Posterior cingulate gyrus (tissue), 11 donors: ENCODE measurements at places on chromosomes 4 and X.

DNA sequence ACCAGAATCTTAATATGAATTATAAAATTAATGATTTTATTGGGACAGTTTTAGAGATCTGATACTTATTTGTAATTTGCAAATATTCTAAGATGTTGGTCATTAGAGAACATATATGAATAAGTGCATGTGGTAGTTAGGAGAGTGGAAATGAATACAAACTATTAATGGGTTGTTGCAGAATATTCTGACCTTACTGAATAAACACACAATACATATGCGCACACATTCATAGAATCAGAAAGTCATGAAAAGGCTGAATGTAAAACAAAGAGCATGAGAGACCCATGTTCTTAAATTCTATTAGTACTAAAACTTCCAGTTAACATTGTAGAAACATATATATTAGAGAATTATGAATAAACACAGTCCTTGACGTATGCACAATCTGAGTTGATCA, 301.7 kb upstream of the TRAM1L1 start:
- no peak for DNase-seq

DNA sequence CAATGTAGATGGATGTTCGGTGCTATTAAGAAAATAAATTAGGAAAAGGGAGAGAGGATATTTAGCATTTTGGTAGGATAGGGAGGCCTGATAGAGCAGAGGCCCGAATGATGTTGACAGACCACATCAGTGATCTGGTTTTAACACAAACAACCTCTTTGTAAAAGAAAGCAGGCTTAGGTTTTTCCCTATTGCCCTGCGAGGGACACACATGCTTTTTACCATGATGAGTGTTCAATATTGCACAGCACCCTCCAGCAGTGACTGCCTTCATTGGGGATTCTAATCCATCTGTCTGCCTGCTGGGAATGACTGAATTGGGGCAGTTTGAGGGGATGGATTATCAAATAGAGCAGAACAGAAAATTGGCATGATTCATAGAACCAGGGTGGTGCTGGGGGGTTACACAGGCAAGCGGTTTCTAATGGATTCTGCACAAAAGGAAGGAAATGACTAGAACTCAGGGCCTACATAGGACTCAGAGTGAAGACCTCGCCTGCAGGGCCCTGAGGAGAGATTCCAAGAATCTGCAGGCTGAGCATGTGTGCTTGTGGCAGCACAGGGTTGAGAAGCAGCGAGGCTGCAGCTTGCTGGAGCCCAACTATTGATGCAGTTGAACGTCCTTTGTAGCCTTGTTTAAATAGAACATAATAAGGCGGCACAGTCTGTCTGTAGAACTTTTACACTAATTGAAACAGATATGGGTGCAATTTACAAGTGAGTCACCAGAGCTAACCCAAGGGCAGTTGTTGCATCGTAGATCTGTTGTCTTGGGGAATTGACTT, 58.0 kb downstream of the RHOH start:
- no peak for DNase-seq

DNA sequence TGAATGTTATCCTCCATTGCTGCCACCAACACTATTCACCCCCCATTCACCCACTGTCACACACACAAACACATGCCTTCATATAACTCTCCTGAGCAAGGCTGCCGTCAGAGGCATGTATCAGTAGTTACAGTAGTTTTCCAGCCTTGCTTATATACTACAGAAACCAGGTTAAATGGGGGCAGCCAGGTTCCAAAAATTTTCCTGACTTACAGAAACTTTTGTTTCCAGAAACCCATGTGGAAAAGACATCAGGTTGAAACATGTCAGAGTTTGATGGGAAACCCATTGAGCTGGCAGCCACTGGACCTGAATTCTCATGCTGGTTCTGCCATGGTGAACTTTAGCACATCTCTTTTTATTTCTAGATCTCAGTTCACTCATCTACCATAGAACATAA, 64.0 kb downstream of the COX18 start:
- no peak for DNase-seq

GRCh38 chr4:117533501-117533900, 448.1 kb upstream of the TRAM1L1 start:
- no peak for DNase-seq

DNA sequence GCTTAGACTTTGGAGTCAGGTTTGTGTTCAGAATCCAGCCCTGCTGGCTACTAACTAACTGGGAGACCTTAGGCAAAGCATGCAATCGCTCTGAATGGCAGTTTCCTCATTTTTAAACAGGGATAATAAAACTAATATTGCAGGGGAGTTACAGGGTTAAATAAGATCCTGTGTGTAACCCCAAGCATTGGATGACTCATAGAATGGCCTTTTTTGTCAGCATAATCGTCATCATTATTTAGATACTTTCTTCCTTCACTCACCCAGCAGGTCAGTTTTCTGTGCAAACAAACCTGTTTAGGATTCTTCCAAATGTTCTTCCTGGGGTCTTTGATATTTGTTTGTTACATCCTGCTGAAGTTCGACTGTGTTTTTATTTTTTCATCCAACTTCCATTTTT, 208.2 kb downstream of the EVC2 start:
- DNase-seq, result no peak

DNA sequence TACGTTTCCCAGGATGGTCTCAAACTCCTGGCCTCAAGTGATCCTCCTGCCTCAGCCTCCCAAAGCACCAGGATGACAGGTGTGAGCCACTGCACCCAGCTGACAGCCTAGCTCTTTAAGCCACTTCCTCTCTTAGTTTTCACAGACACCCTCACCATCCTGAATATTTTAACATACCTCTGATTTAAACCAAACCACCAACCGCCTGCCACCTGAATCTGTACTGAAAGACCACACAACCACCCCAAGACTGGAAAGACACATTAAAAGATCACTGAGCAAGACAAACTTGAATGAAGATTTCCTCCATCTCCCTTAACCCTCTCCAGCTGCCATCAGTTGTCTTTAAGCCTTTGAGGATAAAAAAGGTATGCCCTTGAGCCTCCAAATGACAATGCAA, 110.6 kb downstream of the SH3KBP1 start:
- no peak for DNase-seq

DNA sequence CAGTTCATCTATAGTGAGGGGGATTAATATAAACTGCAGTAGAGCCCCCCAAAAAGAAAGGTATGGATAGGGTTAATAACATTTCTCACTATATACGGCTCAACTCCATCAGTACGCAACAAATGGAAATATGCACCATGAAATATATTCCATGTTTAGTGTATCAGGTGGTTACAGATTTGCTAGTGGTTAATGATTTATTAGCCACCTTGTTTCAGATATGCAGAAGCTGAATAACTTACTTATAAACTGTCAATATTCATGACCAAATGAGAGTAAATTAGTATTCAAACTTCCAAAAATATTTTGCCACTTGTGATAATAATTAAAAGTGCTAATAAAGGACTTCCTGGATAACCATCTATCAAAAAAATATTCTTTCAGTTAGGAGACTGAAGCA, 14.8 kb downstream of the AMTN start:
- DNase-seq, result no peak

DNA sequence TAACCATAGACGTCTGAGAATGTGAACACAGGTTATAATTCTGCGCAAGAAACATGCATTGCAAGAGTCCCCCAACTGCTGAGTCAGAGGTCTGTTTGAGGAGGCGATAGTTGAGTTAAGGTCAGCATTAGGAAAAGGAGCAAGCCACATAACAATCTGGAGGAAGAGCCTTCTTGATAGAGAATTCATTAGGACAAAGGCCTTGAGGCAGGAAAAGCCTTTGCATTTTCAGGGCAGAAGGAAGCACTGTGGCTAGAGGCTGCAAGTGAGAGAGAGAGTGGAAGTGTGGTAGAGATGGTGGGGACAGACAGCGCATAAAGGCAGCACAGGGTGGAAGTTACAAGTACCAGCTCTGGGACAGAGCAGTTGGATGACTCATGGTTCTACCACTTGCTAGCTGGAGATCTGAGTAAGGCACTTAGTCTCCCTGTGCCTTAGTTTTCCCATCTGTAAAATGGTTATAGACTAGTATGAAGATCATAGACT, 125.8 kb upstream of the LNX1 start:
- DNase-seq, result no peak

- no peak for DNase-seq
Measured at GRCh38 chr4:168573870-168574269, 77.0 kb downstream of the PALLD start.

- DNase-seq, result no peak
Measured at GRCh38 chr4:21802406-21802805, 146.2 kb downstream of the KCNIP4 start.

DNA sequence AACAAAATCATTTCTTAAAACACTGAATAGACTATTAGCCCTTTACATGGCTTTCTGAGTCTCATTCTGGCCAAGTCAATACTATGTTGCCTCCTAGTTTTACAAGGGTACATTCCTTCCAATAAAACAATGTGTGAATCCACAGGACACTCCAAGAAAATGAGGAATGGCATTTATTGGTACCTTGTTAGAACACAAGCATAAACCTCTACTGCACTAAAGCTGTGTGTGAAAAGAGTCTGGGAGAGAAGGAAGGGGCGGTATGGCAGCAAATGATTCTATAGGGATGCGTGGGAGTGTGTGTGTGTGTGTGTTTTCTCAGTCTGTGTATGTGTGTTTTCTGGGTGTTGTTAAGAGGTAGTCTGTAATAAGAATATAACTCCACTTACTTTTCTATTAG, 48.9 kb downstream of the CXCL1 start:
- no peak for DNase-seq

DNA sequence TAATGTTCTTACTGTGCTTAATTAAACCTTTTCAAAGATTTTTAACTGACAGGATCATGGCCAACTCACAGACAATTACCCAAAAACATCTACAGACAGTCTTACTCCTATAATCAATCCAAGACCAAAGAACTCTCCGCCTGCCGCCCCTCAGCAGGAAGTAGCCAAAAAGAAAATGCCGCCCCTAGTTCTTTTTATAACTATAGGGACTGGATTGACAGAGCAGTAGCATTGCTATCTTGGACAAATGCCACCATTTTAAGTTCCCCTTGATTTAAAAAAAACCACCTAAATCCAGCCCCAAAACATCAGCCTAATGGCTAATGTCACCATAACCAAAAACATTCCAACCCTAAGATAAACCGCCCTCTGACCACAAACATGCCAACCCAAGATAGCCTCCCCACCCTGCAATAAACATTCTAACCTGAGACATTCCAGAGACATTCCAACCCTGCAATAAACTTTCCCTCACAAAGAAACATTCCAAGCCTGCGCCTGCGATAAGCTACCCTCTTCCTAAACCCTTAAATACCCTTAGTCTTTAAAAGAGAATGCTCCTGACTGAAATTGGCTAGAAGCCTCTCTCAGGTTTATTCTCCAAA, 77.0 kb downstream of the COQ2 start:
- DNase-seq, result no peak

DNA sequence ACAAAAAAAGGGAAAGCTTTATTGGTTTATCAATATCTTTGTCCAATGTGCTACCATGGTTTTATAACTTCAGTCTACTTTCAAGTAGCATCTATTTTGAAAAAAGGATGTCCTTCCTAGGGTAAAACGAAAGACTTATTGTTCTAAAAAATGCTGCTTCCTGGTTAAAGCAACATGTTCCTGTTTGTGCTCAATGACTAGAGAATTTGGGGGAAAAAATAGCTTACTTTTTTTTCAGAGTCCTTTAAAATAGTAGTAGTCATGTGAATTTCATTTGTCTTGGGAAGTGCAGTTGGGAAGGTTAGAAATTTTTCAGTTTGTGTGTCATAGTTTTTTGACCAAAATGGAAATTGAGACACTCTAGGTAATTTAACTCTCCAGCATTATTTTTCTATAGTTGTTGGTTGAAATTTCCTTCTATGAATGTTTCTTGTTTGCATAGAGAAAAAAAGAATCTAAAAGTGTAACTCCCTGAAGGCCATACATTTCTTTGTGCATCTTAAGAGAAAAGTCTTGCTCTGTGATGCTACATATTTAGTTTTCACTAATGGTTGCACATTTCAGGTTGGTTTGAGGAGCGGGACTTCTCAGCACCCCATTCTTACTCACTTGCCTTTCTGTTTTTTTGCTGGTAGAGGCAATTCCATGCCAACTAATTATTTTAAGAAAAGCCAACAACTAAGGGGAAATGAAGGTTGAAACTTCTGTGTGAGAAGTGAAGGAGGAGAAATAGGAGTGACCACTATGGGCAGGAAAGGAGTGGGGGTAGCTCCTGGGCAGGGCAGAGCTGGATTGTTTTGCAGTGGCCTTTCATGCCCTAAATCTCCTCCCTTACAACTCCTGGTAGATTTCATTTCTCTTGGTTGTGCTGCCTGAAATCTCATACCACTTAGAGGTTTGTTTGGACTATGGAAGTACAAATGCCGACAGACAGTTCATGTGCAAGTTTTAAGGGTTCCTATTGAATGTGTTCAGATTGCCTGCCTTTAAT, 76.4 kb downstream of the RAPGEF2 start:
- DNase-seq, result no peak

GRCh38 chrX:2414384-2414783, 86.4 kb downstream of the DHRSX start:
- no peak for DNase-seq

DNA sequence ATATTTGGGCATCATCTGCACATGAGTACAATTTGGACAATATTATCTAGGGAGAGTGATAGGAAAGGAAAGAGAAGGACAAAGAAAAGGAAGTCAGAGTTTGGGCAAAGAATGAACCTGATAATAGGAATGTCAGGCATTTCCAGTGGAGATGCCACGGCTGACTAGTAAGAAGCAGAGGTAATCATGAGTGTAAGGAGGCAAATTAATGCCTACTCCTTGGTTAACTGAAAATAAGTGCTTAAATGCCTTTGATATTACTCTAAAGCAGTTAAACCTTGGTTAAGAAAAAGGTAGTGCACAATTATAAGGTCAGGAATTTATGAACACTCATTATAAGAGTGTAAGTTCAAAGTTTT, 99.2 kb upstream of the DDIT4L start:
- DNase-seq, result no peak

DNA sequence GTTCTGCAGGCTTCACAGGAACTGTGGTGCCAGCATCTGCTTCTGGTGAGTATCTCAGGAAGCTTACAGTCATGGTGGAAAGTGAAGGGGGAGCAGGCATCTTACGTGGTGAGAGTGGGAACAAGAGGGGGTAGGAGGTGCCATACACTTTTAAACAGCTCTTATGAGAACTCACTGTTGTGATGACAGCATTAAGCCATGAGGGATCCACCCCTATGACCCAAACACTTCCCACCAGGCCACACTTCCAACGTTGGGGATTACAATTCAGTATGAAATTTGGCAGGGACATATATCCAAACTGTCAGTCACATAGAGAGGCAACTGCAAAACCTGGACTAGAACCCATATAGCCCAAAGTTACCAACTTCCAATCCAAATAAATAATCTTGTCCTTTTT, 43.1 kb upstream of the ZCCHC12 start:
- no peak for DNase-seq

- DNase-seq, result no peak
Measured at GRCh38 chrX:38796946-38797345, 4.3 kb upstream of the MID1IP1 start.

DNA sequence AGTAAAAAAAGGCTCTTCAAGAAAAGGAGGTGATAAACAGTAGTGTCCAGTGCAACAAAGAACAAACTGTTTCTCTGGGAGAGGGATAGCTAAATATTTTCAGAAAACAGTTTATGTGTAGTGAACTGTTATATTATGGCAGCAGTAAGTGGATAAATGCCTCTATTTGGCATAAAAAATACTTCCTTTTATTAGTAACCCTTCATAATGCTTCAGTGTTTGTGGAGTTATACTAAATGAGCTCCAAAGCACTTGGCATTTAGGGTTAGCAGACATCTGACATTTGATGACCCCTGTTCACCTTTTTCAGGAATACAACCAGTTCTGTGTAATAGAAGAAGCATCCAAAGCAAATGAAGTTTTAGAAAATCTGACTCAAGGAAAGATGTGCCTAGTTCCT, 31.9 kb downstream of the TRAPPC11 start:
- no peak for DNase-seq
